Kasumi-1 (cell line): ENCODE measurements at places on chromosomes 7 and 10.
A peak's percentile ranks its signal among the peaks of the same experiment; 100 is the strongest.

- DNase-seq = no peak
These were observed 110.4 kb downstream of the SFMBT2 start for GRCh38 chr10:7300384-7300971.

- peak; percentile 43 for DNase-seq
These were observed 649 bp downstream of the ACTR3B start for GRCh38 chr7:152759949-152760853.

- no peak for DNase-seq
These were observed 114.5 kb downstream of the TMEM130 start for GRCh38 chr7:98755138-98755898.

DNA sequence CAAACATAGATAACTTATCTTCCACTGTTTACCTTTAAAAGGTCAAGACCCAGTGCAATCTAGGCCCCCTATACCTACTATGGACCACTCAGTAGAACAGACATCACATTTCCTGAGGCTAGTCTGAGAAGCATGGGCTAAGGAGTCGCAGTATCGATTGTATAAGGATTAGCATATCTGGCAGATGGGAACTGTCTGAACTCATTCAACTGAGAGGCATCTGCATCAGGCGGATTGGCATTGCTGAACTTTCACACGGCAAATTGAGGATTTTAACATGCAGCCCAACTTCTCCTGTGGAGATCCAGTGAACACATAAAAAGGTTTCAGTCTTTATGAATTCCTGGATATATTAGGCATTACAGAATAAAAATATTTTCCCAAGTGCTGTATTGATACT lies 89.1 kb upstream of the LRGUK start:
- DNase-seq = no peak

DNA sequence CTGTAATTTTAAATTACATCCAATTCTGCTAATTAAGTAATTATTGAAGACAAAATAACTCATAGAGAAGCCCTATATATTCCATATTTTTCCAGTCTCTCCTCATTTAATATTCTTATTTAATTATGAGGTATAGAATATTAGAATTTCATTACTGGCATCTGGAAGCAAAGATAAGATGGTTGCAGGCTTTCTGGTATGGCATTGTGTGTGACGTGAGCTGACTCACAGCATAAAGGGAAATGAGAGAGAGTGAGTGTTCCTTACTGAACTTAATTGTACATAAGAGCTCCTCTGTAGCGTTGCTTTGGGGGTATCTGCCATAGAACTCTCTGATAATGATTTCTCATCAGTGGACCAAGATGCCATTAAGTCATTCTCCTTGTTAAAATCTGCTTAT lies 127.4 kb upstream of the TEX47 start:
- no peak for DNase-seq

- DNase-seq = no peak
These were observed 15.6 kb upstream of the ZNF25 start for GRCh38 chr10:37992083-37992482.

DNA sequence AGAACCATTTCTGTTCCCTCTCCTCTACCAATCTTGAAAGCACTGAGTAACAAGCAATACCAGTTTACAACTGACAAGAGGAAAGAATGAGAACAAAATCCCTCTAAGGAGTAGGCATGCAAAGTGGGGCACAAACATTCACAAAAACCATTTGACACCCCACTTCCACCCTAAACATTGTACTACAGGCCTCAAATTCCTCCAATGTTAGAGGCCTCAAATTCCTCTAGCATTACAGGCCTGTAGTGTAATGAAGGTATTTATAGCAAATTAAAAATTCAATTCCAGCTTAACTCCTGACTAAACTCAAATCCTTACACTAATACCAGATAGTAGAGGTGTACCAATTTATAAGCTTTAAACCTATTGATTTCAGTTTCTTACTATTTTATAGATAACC lies 85.4 kb downstream of the SIRT1 start:
- DNase-seq = no peak

GRCh38 chr10:129335942-129336341 lies 131.1 kb upstream of the MGMT start:
- DNase-seq = no peak

DNA sequence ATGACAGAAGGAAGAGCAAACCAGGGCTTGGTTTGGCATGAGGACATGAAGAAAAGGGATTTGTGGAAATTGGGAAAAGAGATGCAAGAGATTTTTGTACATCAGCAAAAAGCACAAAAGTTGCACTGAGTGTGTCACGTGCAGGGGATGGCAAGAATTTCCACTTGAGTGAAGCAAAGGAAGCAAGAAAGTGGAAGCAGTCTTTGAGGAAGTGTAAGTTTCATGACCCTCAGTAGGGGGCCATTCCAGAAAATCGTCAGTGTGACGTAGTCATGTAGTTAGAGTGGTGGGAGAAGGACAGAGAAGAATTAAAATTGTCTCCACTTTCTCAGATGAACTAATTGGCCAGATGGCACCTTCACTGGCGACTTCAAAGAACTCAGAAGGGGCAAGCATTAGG lies 123.3 kb upstream of the FZD1 start:
- DNase-seq = peak; percentile 23

- DNase-seq = no peak
These were observed 3.2 kb downstream of the TRIL start for GRCh38 chr7:28954946-28955345.
